ENCODE measurements at places on chromosomes 16 and 17.

DNA sequence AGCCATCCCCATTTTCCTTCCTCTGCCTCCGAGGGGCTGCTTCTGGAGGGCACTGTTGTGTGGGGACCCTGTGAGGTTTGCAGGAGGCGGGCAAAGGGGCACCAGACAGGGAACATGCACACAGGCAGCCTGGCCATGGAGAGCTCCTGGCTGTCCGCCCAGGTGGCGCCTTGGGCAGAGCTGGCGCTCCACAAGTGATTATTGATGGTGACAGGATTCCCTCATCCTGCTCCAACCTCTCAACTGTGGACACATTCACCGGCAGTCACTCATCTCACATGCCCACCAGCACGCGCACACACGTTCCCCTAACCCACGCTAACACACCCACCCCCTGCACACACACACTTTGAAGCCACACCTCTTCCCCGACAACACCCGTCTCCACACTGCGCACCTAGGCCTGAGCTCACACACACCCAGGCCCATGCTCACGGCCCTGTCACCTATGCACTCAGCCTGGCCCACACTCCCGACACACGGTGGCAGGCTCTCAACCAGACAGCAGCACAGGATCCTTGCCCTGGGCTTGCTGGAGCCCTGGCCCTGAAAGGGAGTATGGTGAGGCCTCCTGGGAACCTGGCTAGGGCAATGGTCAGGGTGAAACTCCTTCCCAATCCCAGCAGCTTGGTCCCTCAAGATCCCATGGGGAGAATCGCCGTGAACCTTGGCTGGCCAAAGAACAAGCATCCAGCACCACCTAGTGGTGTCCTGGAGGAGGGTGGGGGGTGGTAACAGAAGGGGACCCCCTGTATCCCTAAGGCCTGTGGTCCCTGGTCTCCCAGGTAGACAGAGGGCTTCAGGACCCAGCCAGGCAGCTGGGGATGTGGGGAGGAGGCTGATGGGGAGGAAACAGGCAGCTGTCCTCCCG lies 3.6 kb downstream of the PNMT start:
- no peak for DNase-seq

GRCh38 chr17:68578236-68578635 lies 22.9 kb downstream of the FAM20A start:
- DNase-seq, result no peak

- DNase-seq, result no peak
Observed at GRCh38 chr17:5201011-5201410, 9.3 kb upstream of the ZNF594 start.

DNA sequence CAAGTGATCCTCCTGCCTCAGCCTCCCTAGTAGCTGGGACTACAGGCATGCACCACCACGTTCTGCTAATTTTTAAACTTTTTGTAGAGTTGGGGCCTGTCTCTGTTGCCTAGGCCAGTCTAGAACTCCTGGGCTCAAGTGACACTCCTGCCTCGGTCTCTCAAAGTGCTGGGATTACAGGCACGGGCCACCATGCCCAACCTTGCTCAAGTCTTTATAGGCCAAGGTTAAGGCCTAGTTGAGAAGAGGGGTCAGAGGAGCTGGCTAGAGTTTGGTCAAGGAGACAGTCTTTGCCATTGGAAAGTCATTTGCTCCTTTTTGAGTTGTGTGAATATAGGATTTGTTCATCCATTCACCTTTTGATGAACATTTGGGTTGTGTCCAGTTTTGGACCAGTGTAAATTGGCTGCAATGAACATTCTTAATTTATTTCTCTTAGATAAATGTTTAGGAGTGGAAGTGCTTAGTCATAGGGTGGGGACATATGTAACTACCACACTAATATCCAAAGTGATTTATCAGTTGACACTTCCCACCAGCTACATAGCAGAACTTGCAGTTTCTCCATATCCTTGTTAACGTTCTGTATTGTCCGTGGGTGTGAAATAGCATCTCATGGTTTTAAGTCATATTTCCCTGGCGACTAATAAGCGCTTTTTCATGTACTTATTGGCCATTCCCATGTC lies 30.7 kb upstream of the ARHGAP17 start:
- no peak for DNase-seq

GRCh38 chr17:19457046-19457445 lies 46.0 kb downstream of the RNF112 start:
- no peak for DNase-seq

DNA sequence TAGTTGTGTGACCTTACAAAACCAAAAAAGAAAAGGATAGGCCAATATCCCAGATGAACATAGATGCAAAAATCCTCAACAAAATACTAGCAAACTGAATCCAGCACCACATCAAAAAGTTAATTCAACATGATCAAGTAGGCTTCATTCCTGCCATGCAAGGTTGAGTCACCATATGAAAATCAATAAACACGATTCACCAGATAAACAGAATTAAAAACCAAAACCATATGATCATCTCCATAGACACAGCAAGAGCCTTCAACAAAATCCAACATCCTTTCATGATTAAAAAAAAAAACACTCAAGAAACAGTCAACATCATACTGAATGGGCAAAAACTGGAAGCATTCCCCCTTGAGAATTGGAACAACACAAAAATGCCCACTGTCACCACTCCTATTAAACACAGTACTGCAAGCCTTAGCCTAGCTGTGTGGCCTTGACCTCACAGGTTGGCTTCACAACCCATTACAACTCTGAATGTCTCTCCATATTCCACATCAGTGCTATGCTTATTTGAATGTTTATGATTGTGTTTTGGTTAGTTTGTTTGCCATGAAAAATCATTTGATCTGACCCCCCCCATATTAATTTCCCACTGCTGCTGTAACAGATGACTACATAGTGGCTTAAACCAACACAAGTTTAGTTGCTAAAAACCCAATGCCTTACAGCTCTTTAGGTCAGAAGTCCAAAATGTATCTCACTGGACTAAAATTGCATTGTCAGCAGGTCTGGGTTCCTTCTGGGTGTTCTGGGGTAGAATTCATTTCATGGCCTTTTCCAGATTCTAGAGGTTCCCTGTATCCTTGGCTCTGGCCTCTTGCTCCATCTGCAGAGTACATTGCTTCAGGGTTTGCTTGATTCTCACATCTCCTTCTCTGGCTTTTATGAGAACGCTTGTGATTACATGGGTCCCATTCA lies 257.1 kb upstream of the DYNLRB2 start:
- no peak for DNase-seq

DNA sequence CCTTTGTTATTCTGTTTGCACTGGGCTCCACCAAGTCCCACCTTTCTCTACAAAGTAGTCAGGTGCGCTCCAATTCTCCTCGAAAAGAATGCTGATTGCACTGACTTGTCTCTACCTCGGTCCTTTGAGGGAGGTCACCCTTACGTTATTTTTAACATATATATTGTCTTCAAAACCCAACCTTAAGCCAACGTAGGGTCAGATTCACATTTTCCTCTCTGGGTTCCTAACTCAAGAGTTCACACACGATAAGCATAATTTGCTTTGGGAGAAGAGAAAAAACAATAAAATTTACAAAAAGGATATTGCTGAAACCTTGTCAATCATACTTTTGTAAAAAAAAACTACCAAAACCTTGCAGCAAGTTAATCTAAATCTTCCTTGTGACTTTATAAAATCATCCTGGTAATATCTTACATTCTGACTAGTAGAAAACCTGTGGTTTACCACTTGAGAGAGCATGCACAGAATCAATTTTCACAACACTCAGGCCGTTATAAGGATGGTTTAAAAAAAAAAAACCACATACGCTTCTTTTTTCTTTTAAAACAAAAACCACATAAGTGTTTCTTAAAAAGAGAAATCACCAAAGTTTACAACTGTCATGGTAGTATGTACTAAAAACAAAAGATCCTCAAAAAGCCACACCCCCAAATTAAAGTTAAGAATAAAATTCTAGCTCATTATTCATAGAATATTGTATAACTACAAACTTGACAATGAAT lies 72.2 kb upstream of the TRAP1 start:
- no peak for DNase-seq

DNA sequence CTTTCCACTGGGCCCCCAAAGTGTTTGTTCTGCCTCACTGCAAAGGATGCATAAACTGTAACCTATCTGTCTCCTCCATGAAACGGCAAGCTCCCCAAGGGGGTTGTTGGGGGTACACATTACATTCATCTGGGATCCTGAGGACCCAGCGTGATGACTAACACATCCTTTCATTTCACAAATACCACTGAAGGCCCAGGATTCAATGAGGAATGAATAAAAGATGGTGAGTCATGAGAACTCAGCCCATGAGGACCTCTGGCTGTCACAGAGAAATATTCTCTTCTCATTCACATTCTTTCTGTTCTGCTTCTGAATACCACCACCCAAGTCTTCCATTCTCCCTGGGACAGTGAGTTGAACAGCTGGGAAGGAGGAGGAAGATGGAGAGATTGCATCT lies 149.8 kb downstream of the RBFOX3 start:
- no peak for DNase-seq

DNA sequence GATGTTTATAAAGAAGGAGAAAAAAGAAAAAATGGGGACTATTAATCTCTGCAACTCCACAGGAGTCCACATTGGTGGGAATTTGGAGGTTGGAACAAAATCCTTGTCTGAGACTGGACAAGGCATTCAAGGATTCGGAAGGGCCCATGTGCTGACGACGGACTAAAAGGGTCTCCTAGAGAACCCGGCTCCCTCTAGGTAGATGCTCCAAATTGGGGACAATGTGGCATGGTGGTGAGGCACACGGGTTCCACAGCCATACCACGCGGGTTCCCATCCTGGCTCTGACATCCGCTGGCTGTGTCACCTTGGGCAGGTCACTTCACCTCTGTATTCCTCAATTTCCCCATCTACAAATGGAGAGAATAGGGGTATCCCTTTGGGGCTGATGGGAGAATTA lies 227.4 kb downstream of the C16orf78 start:
- no peak for DNase-seq

DNA sequence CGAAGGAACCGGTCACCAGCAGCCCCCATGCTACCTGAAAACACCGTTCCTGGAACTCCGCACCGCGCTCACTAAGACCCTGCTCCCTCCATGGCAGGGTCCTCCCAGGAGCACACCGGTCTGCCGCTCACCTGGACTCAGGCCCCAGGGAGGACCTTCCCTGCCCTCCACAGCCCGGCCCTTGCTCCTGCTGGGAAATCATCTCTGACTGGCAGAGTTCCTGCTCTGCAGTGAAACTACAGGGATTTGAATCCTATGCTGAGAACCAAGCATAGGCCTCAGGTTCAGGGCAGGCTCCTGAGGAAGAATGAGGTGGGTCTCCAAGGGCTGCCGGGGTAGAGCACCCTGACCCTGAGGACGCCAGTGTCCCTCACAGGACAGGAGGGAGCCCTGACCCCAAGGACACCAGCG lies 88.5 kb downstream of the KCNJ12 start:
- DNase-seq, result no peak

GRCh38 chr17:34542700-34543336 lies 36.6 kb upstream of the TMEM132E start:
- DNase-seq, result peak; percentile 31

DNA sequence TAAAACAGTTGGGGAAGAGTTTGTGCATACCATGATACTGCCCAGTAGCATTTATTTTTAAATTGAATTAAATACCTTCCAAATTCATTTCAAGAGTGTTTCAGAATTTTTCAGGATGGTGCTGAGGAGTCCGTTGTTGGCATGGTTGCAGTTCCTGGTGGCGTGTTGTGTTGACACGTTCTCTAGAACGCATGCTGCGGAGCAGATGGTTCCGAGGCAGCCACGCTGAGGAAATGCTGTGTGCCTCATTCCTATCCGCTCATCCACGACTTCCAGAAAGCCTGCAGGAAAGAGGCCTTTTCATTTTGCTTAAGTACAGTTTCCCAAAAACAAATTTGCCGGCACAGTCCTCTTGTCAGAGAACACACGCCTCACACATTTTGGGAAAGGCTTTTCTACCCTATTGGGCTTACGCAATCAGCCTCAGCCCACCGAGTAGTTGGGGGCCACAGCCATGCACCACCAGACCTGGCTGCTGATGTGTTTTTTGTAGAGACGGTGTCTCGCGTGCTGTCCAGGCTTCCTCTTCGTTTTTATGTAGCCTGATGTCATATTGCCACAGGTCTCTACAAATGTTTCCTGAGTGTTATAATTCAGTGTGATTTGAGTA lies 32.1 kb upstream of the IL17C start:
- DNase-seq, result no peak

DNA sequence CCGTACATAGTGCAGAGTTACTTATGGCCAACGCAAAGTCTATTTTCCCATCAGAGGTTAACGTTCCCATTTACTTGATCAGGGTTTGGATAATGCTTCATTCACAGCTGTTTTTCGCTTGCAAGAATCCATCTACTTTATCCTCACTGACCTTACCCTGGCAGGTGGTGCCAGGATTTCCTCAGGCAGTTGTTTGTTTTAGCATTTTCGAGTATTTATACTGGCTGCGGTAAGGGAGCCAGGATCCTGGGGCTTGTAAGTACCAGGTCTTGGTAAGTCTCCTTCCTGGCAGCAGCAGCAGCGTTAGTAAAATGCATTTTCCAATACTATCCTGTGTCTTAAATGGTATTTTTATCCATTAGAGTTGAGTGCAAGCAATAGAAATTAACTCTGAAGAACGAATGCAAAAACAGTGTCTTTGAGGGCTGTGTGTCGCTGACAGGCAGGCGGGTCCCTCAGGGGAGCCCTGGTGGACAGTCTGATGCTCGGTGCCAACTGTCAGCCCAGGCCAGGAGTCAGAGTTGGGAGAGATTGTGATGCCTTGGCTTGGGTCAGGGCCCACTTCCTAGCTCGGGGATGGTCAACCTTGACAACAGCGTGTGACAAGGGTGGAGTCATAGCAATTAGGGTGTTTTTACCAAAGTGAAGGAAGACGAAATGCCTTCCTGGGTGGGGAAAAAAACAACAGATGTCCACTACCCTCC lies 92.4 kb upstream of the HSBP1 start:
- no peak for DNase-seq

DNA sequence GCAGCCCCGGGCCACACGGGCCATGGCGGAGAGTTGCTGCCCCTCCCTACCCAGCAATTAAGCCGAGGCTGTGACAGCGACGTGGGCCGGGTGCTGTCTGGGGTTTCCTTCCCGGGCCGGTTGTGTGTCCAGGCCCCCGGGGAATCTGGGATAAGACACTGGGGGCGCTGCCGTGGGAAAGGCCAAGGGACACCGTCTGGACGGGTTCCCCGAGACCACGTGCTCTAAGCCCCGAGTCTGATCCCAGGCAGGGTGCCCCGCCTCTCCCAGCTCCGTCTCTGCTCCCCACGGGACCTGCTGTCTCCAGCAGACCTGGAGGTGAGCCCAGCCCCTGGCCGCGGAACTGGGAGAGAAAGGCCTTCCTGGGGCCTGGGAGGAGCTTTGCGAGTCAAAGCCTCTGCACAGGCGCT lies 92.2 kb downstream of the IRX3 start:
- no peak for DNase-seq

DNA sequence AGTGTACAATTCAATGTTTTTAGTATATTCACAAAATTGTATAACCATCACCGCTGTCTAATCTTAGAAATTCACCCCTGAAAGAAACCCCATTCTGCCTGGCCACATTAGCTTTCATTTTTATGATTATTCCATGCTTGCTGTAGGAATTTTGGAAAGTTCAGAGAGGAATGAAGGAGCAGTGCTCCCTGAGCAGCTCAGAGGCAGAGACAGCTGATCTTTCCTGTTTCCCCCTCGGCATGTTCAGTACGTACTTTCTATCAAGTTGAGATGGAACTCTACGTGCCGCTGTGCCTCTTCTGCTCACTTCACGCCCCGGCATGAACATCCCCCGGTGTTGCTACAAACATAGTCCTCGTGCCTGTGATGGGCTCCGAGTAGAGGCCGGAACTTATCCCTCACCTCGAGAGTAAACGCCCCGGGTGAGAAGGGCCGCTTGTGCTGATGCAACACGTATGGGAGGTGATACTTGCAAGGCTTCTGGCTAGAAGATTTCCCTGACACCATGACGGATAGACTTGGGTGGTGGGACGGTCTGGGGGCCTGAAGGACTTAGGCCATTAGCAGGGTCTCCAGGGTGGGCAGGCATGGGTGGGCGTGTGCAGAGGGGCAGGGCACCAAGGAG lies 79.2 kb upstream of the CIBAR2 start:
- no peak for DNase-seq

All from stimulated activated CD8-positive, alpha-beta memory T cell treated with anti-CD3 and anti-CD28 coated beads, Interleukin-2, amount 100 ng/mL, for 1 hour (primary cell).